ENCODE measurements at places on chromosomes 6 and 20.

- no peak for DNase-seq
These were observed 101.9 kb downstream of the LRFN2 start for GRCh38 chr6:40485300-40485699.

GRCh38 chr6:34227761-34228421 is 8.8 kb upstream of the HMGA1 start:
- no peak for DNase-seq

DNA sequence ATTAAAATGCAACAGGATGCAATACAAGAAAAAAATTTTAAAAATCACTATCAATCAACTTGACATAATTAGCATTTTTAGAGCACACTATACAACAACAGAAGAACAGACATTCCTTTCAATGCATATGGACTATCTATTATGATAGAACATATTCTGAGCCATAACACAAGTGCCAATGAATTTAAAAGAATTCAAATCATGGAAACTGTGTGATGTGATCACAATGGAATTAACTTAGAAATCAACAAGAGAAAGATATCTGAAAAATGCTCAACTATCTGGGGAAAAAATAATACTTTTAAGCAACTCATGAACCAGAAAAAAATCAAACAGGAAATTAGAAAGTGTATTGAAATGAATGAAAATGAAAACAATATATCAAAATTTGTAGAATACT is 106.3 kb downstream of the ADTRP start:
- no peak for DNase-seq

DNA sequence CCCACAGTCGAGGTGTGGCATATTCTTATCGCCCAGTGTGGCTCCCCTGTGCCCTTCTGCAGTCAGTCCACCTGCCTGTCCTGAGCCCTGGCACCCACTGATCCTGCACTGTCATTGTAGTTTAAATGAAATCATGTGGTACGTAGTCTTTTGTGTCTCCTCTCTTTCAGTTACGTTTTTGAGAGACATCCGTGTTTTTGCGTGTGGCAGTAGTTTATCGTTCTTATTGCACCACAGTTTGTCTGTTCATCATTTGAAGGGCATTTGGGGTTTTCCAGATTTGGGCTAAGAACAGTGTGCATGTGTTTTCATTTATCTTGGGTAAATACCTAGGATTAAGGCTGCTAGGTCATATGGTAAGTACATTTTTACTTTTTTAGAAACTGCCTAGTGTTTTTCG is 49.3 kb downstream of the SPATA2 start:
- DNase-seq = no peak

DNA sequence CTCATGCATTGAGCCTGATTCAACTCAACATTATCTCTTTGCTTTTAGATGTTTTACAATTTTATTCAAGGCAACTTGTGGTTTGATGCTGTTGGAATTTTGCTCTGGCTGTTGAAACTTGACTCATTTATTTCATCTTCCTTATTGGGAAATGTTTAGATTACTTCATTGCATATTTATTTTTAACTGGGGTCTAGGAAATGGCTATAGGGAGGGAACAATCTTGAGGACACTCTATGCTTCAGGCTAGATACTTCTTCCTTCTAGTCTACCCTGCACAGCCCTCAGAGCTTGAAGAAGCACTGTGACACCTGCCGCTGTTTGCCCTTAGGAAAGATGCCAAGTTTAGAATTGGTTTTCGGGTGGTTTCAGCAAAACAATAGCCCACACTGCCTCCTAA is 183.4 kb downstream of the ADGRG6 start:
- DNase-seq = no peak

DNA sequence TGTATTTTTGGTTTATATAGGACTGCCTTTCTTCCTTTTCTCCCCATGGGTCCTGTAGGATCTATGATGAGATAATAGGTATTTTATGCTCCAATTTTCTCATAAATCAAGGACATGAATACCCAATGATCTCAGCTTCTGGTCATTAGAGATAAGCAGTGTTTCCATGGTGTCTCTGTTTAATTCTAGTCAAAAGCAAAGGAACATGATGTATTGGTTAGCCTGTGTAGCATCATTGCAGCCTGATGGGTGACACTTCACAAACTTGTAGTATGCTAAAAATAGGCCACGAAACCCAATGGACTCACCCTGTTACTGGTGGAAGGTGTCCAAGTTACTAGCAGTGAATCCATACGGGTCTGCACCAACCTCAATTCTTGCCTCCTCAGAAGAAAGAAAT is 116.2 kb upstream of the SNX9 start:
- no peak for DNase-seq

DNA sequence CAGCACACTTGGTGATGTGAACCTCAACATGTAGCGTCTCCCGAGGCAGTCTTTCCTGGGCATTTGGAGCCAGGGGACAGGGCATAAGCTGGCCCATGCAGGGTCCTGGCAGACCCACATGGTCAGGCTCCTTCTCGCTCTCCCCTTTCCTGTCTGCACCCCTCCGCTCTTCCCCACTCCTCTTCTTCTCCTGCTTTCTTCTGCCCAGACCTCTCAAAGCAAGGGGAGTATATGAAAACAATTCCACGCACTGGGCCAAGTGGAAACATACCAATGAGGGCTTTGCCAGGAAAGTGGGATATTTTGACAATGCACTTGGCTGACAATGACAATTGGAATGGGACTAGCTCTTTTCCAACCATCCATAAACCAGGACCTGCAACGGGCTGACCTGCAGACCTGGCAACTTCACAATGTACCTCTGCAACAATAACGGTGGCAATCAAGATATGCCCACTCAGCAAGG is 58.9 kb upstream of the TRAF3IP2 start:
- DNase-seq = no peak

DNA sequence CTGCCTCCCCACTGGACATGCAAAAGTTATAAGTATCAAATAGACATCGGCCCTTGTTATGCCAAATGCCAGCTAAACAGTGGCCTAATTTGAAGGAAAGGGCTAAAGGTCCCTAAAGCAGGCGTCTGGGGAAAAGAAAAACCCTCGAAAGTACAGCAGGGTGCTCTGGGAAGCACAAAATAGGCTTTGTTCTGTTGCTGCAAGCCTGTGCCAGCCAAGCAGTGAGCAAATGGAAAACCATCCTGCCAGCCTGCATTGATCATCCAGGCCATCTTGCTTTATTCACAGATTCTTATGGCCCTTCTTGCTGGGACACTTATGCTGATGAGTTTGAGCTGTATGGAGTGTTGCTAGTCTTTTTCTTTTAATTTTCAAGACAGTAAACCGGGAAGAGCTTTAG is 62.2 kb upstream of the PLEKHG1 start:
- DNase-seq = no peak

GRCh38 chr6:4606821-4607704 is 169.1 kb upstream of the CDYL start:
- DNase-seq = no peak

- DNase-seq = no peak
These were observed 10.5 kb downstream of the BCAS4 start for GRCh38 chr20:50805349-50805684.

DNA sequence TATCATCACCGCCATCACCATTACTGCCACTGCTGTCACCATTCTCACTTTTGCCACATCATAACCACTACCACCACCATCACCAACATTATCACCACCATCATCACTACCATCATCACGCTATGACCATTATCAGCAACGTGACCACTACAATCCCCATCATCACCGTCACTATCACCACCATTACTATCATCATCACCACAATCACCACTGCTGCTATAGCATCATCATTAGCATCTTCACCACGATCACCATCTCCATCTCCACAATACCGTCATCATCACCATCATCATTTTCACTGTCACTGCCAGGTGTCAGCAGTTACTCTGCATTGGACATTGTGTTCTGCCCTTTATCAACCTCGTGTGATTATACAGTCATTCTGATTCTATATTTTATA is 19.0 kb downstream of the CST4 start:
- DNase-seq = no peak

- DNase-seq = no peak
These were observed 62.2 kb downstream of the SYNJ2 start for GRCh38 chr6:158043586-158044524.

DNA sequence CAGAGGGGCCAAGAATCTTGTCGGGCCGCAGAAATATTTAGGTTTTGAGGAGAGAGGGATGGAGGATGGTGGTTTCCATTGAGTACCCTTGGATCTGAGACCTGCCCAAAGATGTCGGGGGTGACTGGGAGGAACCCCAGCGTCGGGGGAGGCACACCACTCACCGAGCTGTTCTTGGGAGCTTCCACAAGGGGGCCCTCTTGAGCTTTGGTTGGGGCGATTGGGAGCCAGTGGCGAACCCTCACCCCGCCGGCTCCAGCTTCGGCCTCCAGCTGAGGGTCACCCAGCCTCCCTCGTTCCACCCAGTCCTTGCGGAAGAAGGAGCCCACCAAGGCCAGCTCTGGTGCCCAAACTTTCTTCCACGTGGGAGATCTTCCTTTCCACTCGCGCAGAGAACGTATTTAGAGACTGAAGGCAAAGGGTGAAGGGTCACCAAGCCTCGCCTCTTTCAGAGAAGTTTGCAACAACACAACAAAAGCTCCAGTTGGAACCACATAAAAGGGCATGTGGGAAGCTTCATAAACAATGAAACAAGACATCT is 33.6 kb downstream of the APCDD1L start:
- peak; percentile 6 for DNase-seq

GRCh38 chr20:25606094-25606695 is 17.6 kb downstream of the NANP start:
- no peak for DNase-seq

GRCh38 chr20:34834459-34834893 is 9.0 kb upstream of the NCOA6 start:
- peak; percentile 40 for DNase-seq

DNA sequence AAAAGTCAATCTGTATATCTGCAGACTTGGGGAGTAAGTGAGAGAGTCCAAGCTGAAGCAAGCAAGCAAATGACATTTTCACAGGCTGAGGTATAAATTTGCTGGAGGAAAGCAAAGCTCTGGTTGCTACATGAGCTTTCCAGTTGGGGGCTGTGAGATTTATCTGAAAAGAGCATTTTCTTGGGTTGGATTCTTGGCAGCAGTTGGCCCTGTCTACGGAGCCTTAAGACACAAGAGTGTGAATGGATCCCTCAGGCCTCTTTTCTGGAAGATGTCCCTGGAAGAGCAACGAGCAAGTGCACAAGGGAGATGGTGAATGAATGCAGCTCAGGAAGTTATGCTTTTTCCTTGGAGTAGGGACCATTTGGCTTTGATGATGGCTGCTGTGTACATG is 30.8 kb downstream of the ISM1 start:
- DNase-seq = no peak

GRCh38 chr6:57207141-57207540 is 15.0 kb downstream of the RAB23 start:
- no peak for DNase-seq

- no peak for DNase-seq
These were observed 2.9 kb downstream of the NRN1 start for GRCh38 chr6:6003621-6004366.

DNA sequence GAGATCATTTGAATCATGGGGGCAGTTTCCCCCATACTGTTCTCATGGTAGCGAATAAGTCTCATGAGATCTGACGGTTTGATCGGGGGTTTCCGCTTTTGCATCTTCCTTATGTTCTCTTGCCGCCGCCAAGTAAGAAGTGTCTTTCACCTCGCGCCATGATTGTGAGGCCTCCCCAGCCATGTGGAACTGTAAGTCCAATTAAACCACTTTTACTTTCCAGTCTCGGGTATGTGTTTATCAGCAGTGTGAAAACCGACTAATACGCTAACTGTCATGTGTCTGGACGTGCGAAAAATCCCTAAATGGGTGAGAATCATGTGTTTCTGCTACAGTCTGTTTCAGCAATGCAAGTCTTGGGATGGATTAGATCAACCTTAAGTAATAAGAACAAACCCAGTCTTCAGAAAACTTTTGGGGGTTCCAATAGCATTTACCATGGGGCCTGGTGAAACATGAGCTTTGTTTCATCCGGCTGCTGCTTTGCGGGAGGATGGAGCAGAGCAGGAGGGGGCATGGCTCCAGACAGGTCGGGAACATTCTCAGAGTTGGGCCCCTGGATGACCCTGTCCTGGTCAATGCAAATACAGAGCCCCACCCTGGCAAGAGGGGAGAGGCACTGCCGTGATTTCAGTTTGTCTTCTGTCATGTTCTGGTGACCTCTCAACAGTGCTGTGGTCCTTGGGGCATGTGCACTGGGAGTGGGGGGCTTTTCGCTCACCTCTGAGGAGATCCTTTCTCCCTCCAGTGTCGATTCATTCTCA is 41.5 kb downstream of the CTCFL start:
- no peak for DNase-seq

- DNase-seq = no peak
These were observed 91.9 kb downstream of the MYLK4 start for GRCh38 chr6:2658788-2659187.

Measured in NCI-H460 (cell line).